ENCODE measurements at places on chromosomes 3 and 15.

DNA sequence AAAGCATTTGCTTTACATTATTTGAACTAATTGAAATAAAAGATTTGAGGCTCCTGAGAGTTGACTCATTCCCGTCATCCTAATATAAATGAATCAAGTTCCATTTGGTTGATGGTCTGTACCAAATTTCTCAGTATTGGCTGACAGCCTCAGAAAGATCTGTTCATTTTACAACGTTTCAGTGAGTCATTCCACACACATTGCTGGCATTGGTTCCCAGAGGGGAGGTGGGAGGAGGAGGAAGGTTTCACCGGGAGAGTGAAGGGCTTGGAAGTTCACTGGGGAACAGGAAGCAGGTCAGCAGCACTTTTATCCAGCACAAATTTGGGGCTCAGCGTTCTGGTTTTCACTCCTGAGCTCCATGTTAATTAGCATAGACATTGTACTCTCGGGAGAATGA, 176.7 kb upstream of the CADPS start:
- no peak for DNase-seq

- no peak for DNase-seq
These were observed 41.4 kb downstream of the FSIP1 start for GRCh38 chr15:39741258-39741657.

DNA sequence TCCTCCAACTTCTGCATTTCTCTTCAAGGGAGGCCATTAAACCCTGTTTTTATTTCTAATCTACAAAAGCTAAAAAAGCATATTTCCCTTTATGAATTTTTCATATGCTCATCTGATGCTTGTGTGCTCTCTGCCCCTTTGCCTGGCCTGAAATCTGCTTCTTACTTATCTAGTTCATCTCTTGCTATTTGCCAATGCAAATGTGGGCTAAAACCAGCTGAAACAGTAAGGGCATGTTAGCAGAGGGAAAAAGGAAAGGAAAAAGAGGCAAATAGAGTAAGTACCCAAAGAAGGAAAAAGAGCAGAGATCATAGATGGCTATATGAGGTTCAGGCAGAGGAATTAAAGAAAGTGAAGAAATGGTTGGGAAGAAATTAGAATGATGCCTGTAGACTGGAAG, 185.2 kb downstream of the CNTN4 start:
- no peak for DNase-seq

GRCh38 chr3:42742688-42743087, 30.4 kb downstream of the CCDC13 start:
- DNase-seq = no peak

- DNase-seq = no peak
These were observed 43.9 kb upstream of the GOLGA8J start for GRCh38 chr15:30038667-30039523.

DNA sequence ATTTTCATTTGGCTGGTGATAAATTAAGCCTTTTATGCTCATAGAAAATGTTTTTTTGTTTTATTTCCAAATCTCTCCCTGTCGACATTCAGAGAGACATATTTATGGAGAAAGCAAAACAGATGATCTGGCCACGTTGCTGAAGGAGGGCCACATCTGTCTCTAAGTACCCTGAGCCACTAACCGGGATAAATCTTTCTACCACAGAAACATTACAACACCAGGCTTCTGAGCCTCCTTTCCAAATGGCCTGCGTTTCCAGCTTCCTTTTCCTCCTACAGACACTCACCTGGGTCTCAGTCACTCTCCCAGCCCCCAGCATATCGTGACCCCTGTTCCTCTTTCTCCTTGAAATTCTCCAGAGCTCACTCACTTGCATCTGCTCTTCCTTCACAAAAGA, 161.0 kb downstream of the ARRDC4 start:
- no peak for DNase-seq

DNA sequence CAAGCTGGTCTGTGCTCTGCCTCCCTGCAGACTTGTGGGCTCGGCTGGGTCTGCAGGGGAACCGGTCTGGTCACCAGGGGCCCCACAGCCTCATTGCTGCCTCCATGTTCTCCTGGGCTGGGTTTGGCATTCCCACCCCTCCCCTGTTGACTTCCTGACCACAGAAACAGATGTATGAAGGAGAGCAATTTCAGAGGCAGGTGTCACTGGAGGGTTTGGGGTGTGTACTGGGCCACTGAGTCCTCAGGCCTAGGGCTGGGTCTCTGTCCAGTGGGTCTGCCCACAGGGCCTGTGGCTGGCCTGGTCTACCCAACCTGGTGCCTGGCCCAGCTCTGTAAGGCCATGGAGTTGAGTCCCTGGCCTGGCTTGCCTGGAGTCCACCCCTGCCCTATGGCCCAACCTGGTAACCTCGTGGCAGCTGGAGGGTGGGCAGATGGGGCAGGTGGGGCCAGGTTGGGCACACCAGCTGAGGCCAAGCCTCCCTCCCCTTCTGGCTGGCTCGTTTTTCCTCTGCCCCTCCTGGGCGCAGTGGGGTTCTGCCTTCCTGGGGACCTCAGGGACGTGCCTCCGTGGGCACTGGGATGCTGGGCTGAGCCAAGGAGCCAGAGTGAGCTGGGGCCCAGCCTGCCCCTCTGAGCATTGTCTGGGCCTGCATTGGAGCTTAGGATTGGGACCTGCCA, 20.8 kb downstream of the PLXNA1 start:
- DNase-seq = no peak

DNA sequence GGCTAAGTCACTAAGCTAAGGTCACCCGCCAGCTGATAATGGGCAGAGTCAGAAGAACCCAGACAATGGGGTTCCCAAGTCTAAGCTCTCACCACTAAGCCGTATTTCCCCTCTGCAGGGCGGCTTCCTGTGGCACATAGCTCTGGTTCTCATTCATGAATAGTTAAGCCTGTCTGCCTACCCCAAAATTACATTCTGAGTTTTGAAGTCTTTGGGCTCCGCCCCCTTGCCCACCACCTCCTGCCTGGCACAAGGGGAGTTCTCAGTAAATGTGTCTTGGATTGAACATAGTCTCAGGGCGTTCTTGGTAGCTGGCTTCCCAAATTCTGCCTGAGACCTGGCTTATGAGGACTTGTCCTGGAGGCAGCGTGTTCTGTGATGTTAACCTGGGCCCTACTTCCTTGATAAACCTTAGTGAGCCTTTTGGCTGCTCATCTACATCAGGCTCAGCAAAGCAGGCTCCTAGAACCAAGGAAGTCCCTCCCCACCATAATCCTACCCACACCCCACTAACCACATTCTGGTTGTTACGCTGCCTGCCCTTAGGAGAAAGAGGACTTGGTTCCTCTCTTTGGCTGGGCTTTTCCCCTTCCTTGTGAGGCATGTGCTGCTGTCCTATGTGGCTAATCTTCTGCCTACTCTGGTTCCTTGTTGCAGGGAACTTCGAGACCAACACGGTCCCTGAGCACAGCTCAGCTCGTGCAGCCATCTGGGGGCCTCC, 54.9 kb downstream of the STARD5 start:
- no peak for DNase-seq

GRCh38 chr3:151386056-151386455, 1.5 kb upstream of the P2RY12 start:
- DNase-seq = no peak

- no peak for DNase-seq
These were observed 1469.4 kb upstream of the GBE1 start for GRCh38 chr3:83230841-83231240.
